ENCODE measurements at places on chromosomes 1 and 21. TPM values are rescaled to one million over a fixed set of nuclear protein-coding genes. Genes with fewer than 3 reads are reported as not detected.

DNA sequence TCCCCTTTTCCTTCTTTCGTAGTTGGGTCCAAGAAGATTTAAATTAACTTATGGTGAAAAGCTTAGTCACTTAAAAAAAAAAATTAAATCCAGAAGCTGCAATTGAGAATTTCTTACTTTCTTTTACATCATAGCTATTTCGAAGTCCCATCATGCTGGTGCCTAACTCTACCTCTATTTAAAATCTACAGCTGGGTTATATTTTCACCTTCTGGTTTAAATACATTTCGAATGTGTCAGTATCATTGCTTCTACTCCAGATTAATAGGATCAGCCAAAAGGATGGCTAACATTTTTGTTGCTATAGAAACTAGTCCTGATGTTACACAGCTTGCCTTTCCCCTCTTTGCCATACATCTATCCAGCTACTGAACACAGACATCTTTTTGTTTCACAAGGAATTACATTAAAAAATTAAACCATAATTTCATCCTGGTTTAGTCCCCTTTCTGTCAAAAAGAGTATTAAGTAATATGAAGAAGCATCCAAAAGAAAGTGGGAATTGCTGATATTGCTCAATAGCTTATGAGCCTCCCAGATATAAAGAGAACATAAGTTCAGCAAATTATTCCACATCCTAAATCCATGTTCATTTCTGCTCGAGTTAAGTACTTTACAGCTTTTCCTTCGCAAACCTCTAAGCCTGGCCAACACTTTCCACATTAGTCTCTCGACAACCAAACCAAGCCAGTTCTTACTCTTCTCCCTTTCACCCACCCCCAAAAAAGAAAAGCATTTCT is 396.7 kb upstream of the DAB1 start:
- DNase-seq = no peak

DNA sequence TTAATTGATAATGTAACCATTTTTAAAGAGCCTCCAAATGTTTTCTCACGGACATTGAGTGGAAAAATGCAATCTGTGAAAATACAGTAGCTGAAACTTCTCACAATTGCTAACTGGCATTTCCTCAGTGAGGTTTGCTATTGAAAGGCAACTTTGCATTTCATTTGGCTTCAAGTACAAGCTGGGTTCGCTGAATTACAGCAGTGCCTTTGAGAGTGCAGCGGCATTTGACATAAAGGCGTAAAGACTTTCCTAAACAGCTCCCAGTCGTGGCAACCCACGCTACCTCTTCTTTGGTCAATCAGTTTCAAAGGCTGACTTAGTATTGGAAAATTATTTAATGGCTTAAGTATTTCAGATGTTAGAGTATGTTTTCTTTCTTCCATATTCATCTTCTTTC is 39.3 kb upstream of the ZBTB18 start:
- DNase-seq = no peak

DNA sequence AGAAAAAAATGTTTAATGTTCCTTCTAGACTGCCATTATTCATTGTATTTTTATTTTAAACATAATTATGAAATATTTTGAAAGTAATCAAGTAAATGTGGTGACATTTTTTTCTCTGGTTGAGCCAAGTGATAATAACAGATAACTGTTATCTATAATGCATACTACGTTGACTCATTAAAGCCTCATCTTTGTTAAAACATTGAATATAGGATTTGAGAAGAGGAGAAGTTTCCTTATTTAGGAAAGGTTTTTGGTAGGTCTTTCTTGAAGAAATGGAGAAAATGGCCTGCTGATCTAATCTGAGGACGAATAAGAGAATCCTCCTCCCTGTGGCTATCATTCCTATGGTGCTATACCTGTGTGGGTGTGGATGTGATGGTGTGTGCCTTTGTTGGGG is 89.0 kb downstream of the NFIA start:
- no peak for DNase-seq

Gene NEXN
- polyA plus RNA-seq = 12.7 TPM

Gene GPR37L1
- 0.12 TPM for polyA plus RNA-seq

Data from left kidney (tissue), 8 donors.